ENCODE measurements at places on chromosomes 6 and 20. TPM values are rescaled to one million over a fixed set of nuclear protein-coding genes. Genes with fewer than 3 reads are reported as not detected.
A peak's percentile ranks its signal among the peaks of the same experiment; 100 is the strongest.

DNA sequence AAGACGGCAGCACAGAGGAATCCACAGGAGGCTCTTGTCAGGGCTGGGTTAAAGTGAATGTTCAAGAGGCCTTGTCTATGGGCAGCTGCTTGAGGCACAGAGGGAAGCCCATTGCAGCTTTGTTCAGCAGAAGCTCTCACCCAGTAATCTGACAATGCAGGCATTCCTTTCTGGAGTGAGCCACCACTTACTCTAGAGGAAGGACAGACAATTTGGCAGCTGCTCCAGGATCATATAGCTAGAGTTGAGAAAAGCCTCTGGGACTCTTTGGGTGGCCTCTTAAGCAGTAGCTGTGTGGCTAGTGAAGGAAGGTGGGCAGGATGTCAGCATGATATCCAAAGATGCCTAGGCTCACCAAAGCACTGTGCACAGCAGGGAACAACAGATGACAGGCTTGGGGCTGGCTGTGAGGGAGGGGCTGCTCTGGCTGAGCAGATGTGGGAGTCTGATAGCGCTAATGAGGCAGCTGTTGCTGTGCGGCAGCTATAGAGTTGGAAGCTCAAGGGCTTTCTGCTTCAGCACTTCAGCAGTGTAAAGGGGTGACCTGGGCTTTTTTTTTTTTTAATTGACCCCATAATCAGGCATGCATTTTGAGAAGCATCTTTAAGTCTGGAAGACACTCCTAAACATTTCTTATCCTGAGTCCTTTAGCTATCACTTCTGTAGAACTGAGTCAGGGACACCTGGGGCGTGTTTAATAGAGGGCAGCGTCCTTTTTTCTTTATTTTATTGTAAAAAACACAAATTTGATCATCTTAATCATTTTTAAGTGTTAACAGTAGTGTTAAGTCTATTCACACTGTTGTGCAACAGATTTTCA lies 27.2 kb downstream of the CMTR1 start:
- no peak for DNase-seq

DNA sequence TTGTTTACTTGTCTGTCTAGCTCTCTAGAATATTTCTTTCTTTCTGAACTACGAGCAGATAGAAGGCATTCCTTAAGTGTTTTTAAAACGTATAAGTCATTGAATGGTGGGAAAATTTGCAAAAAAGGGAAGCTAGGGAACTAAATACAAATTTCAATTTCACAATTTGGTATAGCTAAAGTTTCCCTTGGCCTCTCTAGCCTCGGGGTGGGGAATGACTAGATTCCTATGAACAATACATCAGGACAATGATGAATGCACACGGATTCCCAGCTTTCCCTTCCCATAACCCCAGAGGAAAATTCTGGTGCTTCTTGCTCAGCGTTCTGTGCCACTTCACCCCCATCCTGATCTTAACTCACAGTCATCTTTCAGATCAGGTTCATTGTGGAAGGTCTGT lies 113.3 kb upstream of the ASF1A start:
- DNase-seq = no peak

The ABT1 gene
- 12.2 TPM for total RNA-seq

The CRISP3 gene
- not detected for total RNA-seq

- peak; percentile 99 for DNase-seq
These were observed 70.2 kb downstream of the HFE start for GRCh38 chr6:26157251-26158075.

The EYA2 gene
- total RNA-seq = 2.5 TPM

DNA sequence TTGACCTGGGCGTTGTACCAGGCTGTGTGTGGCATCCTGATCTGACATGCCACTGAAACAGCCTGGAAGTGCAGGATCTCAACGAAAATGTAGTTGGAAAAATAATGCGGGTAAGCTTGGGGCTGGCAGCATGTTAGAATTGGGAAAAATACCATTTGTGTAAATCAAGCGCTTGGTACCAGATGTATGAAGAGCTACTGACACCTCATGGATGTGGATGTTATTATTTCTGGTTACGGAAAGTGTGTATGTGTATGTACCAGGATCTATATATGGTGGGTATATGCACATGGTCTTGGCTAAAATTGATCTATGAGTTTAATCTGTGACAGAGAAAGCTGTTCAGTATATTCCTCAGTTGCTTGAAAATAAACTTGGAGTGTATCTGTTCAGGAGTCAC lies 22.7 kb downstream of the HIVEP1 start:
- DNase-seq = no peak

GRCh38 chr6:133983099-133983939 lies 30.3 kb downstream of the TBPL1 start:
- DNase-seq = peak; percentile 53

GRCh38 chr6:113857556-113858479 lies 673 bp downstream of the MARCKS start:
- DNase-seq = peak; percentile 29
